PC-3 (cell line): ENCODE measurements at places on chromosomes 3 and 15. TPM values are rescaled to one million over a fixed set of nuclear protein-coding genes. Genes with fewer than 3 reads are reported as not detected.

GRCh38 chr3:30502051-30502741, 104.2 kb upstream of the TGFBR2 start:
- H3K27ac ChIP-seq = peak overlapping the region; percentile 38
- H3K4me1 ChIP-seq = peaks cover 26% of the 10 kb centered on the region
- H3K4me3 ChIP-seq = no peak overlapping the region
- DNase-seq = peak; percentile 33

- peak overlapping the region; percentile 96 for H3K27ac ChIP-seq
- no peak overlapping the region for H3K4me3 ChIP-seq
- peak; percentile 98 for DNase-seq
- H3K36me3 ChIP-seq = no peaks in the 10 kb centered on the region
- no peaks in the 10 kb centered on the region for H3K27me3 ChIP-seq
- peaks cover 43% of the 10 kb centered on the region for H3K4me1 ChIP-seq
Observed at GRCh38 chr3:17039594-17039993, 154.8 kb downstream of the PLCL2 start.

GRCh38 chr15:27833178-27833577, 265.9 kb downstream of the OCA2 start:
- H3K4me3 ChIP-seq = no peak overlapping the region
- H3K4me1 ChIP-seq = no peaks in the 10 kb centered on the region
- H3K27ac ChIP-seq = no peak overlapping the region
- no peak for DNase-seq
- no peaks in the 10 kb centered on the region for H3K27me3 ChIP-seq

- no peak overlapping the region for H3K4me3 ChIP-seq
- peaks cover 15% of the 10 kb centered on the region for H3K4me1 ChIP-seq
- no peaks in the 10 kb centered on the region for H3K36me3 ChIP-seq
- peak; percentile 77 for DNase-seq
- no peak overlapping the region for H3K27ac ChIP-seq
- H3K27me3 ChIP-seq = no peaks in the 10 kb centered on the region
Observed at GRCh38 chr15:88897456-88898194, 2.3 kb upstream of the HAPLN3 start.

DNA sequence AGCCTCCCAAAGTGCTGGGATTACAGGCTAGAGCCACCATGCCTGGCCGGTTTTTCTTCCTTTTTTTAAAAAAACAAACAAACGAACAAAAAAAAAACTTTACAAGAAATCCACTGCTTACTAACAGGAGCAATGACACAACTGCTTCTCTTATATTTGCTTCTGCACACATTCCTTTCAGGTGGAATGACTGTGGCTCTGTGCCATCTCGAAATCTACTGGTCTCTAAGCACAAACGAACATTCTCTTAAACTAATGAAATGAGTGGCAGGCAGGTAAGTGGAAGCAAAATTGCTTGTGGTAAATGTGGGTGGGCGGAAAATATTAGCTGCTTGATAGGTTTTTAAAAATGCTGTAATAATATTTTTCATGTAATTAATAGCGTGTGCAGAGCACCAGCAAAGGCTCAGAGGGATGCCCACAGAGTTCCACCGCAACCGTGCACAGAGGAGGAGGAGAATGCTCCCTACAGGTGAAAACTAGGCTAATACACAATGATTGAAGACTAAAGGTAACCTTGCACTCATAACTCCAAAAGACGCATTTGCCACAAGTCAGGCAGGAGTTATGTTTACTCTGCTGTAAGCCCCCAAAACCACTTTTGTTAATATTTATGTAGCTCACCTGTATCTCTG, 77.4 kb downstream of the LSAMP start:
- no peak overlapping the region for H3K27ac ChIP-seq
- no peaks in the 10 kb centered on the region for H3K4me1 ChIP-seq
- no peak for DNase-seq
- H3K36me3 ChIP-seq = no peaks in the 10 kb centered on the region

- H3K4me3 ChIP-seq = no peak overlapping the region
- H3K4me1 ChIP-seq = peaks cover 32% of the 10 kb centered on the region
- no peaks in the 10 kb centered on the region for H3K36me3 ChIP-seq
- H3K27ac ChIP-seq = no peak overlapping the region
- no peak for DNase-seq
Observed at GRCh38 chr3:14632442-14632930, 19.1 kb upstream of the CCDC174 start.

DNA sequence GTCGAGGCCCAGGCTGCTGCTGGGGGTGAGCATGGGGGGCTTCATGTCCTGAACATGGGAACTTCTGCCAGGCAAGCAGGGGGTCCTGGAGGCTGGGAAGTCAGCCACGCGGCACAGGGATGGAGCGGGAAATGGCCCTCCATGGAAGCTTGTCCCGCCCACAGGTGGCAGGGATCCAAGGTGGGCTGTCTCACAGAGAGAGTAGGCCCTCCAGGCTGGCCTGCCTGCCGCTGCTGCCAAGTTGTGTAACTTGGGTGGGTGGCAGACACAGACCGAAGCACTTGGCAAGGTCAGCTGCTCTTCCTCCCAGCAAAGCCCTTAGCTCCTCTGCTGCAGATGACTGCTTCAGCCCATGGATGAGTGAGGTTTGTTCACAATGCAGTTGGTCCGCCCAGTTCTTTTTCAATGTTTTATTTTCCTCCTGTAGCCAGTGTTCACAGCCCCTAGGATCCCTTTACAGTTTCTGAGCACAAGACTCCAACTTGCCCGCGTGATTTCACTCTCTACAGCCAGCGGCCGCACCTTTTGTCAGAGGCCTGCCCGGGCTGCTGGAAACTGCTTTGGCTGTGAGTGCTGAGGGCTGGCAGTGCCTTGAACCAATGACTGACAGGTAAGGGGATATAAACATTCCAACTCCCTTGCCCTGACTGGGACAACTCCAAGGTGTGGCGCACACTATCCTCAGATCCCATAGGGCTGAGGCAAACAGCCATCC, 26.7 kb downstream of the HCN4 start:
- peaks cover 10% of the 10 kb centered on the region for H3K27me3 ChIP-seq
- H3K36me3 ChIP-seq = no peaks in the 10 kb centered on the region

The GOLGA8R gene
- total RNA-seq = 0.07 and 0.69 TPM in 2 replicates

The NANOGP8 gene
- not detected in 2 replicates for total RNA-seq
